Natural killer cell (primary cell): ENCODE measurements at places on chromosomes 3 and 15.

- no peaks in the 10 kb centered on the region for H3K27me3 ChIP-seq
- H3K27ac ChIP-seq = no peak overlapping the region
- H3K4me1 ChIP-seq = no peaks in the 10 kb centered on the region
- no peak overlapping the region for H3K4me3 ChIP-seq
- DNase-seq = peak; percentile 33
- no peaks in the 10 kb centered on the region for H3K36me3 ChIP-seq
Observed at GRCh38 chr3:189041482-189042090, 130.2 kb upstream of the TPRG1 start.

DNA sequence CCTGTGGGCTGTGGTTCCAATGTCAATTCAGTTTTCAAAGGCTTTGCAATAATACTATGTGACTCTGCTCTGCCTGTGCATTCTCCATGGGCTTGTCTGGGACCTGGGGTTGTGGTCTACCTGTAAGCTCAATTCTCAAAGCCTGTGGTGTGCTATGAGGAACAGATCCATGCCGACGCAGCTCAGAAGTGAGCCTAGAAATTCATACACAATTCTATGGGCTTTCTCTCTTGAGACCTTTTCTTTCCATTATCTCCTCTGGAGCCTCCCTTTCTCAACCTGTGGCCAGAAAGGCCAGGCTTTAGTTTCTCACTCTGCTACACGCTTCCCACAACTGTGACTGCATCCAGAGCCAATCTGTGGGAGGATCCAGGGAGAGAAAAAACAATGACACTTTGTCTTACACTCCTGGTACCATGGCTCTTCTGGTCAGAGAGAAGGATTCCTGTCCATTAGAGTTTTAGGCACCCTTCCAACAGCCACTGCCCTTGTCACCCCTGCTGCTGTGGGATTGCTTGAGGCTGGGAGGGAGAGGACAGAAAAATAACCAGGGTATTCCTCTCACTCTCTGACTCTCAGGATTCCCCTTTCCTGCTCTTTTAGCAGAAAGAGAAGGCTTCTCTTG, 34.1 kb upstream of the KLF13 start:
- no peak overlapping the region for H3K4me3 ChIP-seq
- DNase-seq = no peak
- no peaks in the 10 kb centered on the region for H3K36me3 ChIP-seq
- no peaks in the 10 kb centered on the region for H3K4me1 ChIP-seq
- H3K27me3 ChIP-seq = no peaks in the 10 kb centered on the region

DNA sequence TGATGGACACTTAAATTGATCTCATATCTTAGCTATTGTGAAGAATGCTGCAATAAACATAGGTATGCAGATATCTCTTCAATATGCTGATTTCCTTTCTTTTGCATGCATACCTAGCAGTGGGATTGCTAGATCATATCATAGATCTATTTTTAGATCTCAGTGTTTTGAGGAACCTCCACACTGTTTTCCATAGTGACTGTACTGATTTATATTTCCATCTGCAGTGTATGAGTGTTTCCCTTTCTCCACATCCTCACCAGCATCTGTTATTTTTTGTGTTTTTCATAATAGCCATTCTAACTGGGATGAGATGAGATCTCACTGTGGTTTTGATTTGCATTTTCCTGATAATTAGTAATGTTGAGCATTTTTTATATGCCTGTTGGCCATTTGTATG, 17.1 kb upstream of the RASA2 start:
- H3K36me3 ChIP-seq = no peaks in the 10 kb centered on the region
- H3K27me3 ChIP-seq = no peaks in the 10 kb centered on the region
- H3K4me3 ChIP-seq = no peak overlapping the region
- no peak for DNase-seq
- H3K4me1 ChIP-seq = no peaks in the 10 kb centered on the region
- no peak overlapping the region for H3K27ac ChIP-seq

GRCh38 chr15:67035886-67036285, 29.5 kb upstream of the SMAD3 start:
- H3K4me1 ChIP-seq = peaks cover 39% of the 10 kb centered on the region
- no peaks in the 10 kb centered on the region for H3K36me3 ChIP-seq
- peaks cover 11% of the 10 kb centered on the region for H3K27me3 ChIP-seq
- no peak for DNase-seq
- H3K4me3 ChIP-seq = no peak overlapping the region

DNA sequence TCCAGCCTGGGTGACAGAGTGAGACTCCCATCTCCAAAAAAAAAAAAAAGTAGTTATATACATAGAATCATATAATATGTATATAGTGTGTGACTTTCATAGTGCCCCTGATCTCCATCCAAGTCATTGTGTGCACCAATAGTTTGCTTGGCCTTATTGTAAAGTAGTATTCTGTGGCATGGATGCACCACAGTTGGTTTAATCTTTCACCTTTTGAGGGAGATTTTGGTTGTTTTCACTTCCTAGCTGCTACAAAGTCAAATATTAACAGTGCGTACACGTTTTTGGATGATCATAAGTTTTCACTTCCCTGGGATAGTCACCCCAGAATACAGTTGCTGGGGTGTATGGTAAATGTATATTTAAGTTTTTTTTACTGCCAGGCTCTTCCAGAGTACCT, 162.8 kb downstream of the PTPRG start:
- H3K4me1 ChIP-seq = no peaks in the 10 kb centered on the region
- DNase-seq = no peak
- no peaks in the 10 kb centered on the region for H3K27me3 ChIP-seq
- no peak overlapping the region for H3K4me3 ChIP-seq
